ENCODE measurements at places on chromosomes 1 and 21.

- no peak for DNase-seq
These were observed 121.4 kb upstream of the ZBTB40 start for GRCh38 chr1:22330092-22330759.

DNA sequence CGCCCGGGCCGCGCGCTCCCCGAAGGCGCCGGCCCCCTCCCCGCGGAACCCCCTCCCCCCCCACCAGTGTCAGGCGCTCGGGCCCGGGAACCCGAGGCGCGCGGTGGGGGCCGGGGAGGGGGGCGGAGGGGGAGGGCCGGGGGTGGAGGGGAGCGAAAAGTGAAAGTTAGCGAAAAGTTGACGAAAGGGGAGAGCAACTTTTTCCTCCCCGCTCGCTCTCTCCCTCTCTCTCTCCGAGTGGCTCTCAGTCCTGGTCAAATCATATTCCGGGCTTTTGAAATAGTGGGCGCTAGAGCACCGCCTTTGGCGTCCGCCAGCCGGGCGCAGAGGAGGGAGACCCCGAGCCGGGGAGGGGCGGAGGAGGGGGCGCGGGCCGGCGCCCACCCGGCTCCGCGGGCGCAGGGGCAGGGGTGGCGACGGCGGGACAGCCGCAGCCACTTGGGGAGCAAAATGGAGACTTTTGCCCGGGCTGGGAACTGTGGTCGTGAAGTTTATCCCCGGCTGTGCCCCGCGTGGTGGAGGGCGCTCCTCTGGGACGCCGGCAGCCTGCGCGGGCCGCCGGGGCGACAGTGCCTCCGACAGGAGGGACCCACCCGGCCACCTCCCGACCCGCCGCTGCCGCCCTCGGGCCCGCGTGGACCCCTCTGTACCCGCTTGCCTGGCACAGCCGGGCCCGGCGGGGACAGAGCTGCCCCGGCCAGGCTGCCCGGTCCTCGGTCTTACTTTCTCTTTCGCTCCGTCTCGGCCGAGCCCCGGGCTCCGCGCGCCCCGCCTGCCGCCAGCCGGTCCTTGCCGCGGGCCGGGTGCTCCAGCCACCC is 697 bp downstream of the PRDM16 start:
- DNase-seq = no peak

- no peak for DNase-seq
These were observed 160.6 kb upstream of the CD34 start for GRCh38 chr1:208071435-208072031.

- DNase-seq = no peak
These were observed 25.9 kb downstream of the UBE2U start for GRCh38 chr1:64229307-64229706.
